ENCODE measurements at places on chromosomes 11 and 22.

DNA sequence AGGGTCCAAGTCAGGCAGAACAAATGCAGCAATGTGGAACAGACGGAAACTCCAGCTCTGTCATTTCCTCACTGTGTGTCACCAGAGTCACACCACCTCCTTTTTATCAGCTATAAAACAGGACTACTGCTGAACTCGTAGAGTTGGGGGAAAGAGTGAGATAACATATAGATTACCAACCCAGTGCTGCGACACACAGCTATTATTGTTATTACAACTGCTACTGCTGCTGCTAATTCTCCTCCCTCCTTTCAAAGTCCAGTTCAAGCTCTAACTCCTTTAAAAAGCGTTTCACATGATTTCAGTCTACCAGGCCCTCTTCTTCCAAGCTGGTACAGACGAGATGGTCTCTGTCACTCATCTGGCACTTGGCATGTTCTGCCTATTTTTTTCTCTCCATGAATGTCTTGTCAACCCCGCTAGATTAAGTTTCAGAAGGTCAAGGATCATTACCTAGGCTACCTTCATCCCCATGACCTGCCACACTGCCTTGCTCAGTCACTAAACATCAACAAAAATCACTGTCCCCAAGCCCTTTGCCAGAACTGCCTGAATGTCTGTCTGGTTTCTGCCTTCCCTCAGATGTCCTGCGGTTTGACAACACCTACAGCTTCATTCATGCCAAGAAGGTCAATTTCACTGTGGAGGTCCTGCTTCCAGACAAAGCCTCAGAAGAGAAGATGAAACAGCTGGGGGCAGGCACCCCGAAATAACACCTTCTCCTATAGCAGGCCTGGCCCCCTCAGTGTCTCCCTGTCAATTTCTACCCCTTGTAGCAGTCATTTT is 3.7 kb upstream of the MTFP1 start:
- DNase-seq = no peak

DNA sequence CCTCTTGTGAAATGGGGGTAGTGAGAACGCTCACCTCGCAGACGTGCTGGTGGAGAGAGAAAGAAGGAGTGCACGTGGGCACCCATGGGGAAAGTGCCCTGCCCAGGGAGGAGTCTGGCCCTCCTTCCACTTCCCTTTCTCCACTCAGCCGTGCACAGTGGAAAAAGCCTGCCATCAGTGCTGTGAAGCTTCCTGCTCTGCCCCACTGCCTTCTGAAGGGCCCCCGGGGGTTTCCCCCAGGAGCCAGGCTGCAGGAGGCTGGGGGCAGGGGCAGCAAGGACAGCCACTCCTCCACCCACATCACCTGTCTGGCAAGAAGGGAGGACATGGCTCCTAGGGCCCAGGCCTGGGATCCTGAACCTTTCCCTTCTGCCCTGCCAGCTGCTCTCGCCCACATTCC is 7.6 kb downstream of the TP53I11 start:
- no peak for DNase-seq

GRCh38 chr11:120682866-120683265 is 171.3 kb downstream of the GRIK4 start:
- DNase-seq = peak; percentile 73

GRCh38 chr11:28472904-28473303 is 364.7 kb downstream of the METTL15 start:
- DNase-seq = no peak

- DNase-seq = no peak
Observed at GRCh38 chr11:1221848-1222311, 986 bp upstream of the MUC5B start.

GRCh38 chr11:130522284-130522961 is 74.0 kb downstream of the ADAMTS15 start:
- peak; percentile 77 for DNase-seq

DNA sequence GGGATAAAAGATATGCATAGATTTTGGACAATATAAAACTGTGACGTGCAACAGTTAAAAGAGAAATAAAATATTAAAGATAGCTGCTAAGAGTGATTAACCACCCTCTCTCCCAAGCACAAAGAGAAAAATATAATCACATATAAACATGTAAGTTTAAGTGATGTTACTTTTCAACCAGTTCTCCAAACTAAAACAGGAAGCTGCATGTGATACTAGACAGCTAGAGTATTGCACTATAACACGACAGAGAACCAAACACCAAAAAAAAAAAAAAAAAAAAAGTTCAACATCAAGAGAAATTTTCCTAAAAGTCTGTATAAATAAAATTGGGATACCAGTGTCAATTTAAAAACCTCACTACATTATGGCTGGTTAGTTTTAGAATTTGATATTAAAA is 79.1 kb downstream of the PICALM start:
- DNase-seq = no peak

- DNase-seq = no peak
Observed at GRCh38 chr11:8937159-8937558, 4.4 kb upstream of the C11orf16 start.

DNA sequence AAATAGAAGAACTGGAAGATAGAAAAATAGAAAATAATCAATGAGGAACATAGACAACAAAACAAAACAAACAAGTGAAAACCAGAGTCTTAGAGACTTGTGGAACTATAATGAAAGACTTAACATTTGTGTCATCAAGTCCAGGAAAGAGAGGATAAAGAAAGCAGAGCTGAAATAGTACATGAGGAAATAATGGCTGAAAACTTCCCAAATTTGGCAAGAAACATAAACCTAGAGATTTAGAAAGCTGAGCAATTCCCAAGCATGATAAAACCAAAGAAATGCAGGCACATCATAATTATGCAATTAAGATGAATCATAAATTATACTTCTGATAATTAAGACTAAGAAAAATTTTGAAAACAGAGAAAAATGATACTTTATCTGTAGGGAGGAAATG is 614.5 kb downstream of the ETS1 start:
- no peak for DNase-seq

DNA sequence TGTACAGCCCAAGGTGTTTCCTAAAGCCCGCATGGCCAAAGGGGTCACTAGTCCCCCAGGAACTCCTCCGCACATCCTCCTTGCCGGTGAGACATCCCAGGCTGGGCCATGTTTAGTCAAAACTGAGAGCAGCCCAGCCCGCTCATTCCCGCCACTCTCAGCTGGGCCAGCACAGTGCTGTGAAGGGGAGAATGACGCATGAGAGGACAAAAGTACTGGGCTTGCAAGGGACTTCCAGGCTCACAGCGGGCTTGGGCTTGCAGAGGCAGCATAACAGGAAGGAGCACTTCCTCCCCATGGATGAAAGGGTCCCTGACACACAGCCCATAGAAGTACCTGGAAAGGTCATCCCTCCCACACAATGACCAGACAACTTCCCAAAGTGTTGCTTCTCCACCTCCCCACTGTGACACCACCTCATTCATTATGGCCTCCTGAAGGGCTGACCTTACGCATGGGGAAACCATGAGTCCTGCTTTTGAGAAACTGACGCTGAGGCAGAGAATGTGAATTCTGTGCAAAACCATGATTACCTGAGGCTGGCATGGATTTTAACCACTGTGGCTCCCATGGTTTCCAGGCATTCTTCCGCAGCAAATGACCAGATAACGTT is 19.1 kb downstream of the ETS1 start:
- DNase-seq = no peak

DNA sequence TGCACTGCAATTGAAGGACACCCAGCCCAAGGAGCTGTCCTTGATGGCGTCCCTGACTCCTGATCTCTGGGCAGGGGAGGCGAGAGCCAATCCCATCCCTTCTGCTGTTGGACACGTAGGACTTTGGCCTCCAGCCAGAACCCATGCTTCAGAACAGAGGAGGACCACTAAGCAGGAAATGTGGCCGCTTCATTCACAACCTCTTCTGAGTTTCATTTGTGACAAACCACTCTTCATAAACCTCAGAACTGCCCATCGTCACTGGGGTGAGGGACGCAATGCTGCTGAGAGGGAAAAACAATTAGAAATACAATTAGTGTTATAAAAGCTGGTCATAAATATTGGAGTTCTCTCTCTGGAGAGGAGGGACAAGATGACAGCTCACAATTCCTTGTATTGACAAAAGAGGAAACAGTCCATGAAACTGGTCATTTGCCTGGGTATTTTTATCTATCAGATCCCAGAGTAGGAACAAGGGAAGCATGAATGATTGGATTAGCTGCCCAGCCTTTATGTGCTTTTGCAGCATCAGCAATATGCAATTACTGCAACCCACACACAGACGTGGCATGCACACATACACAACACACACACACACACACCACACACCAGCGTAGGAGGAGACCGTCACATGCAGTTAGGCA is 216.5 kb upstream of the CADM1 start:
- DNase-seq = no peak

DNA sequence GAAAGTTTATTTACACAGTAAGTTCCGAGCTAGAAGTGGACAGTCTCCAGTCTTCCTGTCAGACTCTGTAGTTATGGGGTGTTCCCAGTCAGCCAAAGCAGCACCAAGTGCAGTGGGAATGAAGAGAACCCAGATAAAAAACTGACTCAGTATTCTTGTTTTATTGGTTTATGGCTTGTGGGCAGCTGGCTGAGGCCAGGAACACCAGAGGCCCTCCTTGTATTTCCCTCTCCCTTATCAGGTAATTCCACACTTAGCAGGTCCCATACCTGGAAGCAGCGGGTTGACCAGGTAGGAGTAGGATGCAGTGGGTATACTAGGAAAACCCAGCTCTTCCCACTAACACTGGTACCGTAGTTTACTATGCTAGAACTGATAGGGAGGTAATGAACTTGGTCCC is 3.5 kb upstream of the BACE1-AS start:
- no peak for DNase-seq

DNA sequence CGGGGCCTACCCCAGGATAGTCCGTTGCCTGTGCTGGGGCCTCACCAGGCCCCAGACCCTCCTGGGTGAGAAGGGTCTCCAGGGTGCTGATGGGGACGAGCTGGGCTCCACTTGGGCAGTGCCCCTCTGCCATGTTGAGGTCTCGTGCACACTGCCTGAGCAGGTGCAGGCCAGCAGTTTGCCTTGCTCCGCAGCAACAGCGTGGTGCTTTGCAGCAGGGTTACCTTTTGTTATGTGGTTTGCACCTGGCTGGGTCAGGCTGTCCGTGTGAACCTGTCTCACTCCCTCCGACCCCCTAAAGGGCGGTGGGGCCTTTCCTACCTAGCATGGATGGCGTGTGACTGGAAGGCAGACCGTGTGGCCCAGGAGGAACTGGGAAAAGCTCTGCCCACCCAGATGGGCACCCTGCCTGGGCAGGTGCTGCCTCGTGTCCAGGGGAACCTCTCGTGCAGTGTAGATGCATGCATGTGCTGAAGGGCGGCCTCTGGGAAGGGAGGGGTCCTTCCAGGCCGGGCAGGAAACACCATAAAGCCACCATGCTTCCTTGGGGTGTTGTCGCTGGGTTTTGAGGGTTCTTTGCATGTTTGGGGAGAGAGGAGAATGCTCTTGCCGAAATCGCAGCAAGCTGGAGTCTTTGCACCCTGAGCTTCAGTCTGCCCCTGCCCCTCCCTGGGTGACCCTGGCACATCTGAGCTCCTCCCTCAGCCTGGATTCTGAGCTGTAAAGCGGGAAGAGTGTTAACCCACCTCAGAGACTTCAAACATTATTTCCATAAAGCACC is 75.4 kb upstream of the PPARA start:
- peak; percentile 48 for DNase-seq

All from MG63 (cell line).